Small intestine (tissue), 16 donors: ENCODE measurements at places on chromosomes 7 and 10. TPM values are rescaled to one million over a fixed set of nuclear protein-coding genes. Genes with fewer than 3 reads are reported as not detected.
A peak's percentile ranks its signal among the peaks of the same experiment; 100 is the strongest.

GRCh38 chr10:50622706-50623662, 772 bp downstream of the SGMS1 start:
- DNase-seq: peak; percentile 69

- peak; percentile 12 for DNase-seq
These were observed at the start of gene LRMDA for GRCh38 chr10:75431180-75432111. Gene LRMDA, plus strand, starts transcription at chr10:75431624.

- DNase-seq: no peak
These were observed 47.6 kb downstream of the PLXNA4 start for GRCh38 chr7:132528695-132529094.

GRCh38 chr7:80916770-80917741, 1.8 kb downstream of the SEMA3C start:
- DNase-seq: peak; percentile 41

DNA sequence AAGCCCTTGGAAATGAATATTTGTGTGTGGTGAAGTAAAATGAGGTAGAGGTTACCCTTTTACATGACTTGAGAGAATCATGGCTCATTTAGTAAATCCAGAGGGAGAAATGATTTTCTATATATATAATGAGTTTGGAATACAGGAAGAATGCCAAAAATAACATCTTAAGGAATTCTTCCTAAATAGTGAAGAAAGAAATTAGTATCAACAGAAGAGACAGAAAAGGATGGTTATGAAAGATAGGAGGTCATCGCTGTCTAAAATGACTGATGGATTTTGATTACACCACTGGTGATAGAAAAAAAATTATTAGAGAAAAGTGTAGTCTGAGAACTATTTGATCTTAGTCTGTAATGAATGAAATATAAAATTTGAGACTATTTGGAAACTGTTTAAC, 283.0 kb downstream of the ADK start:
- no peak for DNase-seq

DNA sequence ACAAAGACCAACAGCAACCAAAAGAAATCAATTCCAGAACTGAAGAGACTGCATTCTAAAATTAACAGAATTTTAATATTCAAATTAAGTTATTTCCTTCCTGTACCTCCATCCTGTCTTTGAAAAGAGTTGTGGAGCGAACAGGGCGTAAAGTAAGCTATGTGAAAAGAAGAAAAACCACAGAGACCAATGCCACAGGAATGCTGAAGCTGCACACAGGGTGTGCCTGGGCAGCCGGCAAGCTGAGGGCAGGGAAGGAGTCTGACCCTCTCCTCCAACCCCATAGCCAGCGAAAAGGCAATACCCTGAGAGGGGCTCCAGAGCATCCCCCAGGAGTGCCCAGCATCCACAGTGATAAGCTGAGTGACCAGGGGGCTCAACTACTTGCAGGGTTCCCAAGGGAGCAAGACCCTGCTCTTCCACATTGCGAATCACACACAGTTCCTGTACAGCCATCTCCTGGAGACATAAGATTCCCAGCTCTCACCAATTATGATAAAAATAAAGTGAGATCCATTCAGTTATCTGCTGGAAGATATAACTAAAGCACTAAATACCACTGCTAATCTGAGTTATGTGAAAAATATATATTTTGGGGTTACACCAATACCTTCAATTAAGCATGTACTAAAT, 93.8 kb downstream of the PARD3 start:
- DNase-seq: no peak

- DNase-seq: no peak
These were observed 292.9 kb downstream of the BMPER start for GRCh38 chr7:34198231-34198641.

DNA sequence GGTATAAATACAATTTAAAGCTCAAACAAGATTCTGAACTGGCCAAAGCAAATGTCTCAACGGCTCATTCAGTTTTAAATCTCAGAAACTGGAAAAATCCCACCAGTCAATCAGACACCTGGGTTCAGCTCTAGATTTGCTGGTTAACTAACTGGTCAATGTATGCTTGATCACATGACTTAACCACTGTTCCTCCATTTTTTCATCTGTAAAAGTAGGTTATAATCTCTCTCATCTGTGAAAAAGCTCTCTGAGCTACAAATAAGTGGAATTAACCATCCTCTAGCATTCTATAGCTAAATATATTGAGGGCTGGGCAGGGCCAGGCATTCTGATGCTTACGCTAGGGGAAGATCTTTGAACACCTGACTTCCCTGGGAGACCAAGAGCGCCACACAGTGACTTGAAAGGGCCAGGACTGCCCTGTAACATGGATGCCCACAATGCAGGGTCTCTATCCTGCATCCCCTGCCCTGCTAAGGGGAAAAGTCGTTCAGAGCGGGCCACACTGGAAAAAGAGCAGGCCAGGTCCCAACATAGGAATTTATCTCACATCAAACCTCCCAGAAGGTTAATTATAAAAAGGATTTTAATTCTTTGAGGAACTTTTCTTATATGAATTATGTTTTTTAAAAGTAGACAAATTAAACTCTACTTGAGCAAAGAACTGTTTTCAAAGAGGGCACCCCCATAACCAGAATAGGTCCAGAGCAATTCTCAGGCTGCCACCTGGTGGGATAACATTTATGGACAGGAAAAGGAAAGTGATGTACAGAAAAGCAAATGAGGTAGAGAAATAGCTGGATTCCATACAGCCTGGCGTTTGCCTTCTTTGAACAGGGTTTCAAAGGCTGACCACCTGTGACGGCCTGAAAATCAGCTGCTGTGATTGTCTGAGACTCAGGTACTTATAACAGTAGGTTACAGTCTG, 1.8 kb downstream of the RP9 start:
- DNase-seq: peak; percentile 58

DNA sequence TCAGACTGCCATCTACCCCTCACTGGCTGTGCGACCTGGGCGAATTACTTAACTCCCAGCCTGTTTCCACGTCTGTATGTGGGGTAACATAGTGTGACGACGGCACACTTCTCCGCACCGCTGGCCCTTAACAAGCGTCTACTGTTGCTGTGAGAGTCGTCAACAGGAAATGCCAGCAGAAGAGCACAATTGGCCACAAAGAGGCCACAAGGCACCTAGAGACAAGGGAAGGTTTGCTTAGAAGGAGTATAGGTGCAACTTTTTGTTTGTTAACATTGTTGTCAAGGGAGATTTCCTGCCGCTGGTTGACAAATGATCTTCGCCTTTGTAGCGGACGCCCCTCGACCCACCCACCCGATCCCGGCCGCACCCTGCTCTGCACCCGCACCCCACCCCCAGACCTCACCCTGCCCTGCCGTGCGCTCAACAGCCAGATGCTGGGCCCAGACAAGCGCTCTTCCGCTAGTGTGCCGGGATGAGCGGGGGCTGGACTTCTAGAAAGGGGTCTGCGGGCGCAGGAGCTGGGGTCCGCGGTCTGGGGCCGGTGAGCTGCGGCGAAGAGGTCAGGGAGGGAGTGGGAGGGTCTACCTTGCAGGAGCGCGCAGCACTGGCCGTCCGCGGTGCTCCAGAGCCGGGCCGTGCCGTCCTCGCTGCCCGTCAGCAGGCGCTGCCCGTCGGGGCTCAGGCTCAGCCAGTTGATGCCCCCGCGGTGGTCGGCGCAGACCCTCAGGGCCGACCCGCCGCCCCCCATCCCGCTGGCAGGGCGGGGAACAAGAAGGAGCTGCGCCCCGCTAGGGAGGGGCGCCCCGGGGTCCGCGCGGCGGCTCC, 785 bp downstream of the WDR86 start:
- DNase-seq: peak; percentile 51

The ANKRD61 gene
- not detected for polyA plus RNA-seq

The DNAJC9 gene
- polyA plus RNA-seq: 24.0 TPM

The ARHGAP22 gene
- polyA plus RNA-seq: 1.4 TPM
